ENCODE measurements at places on chromosomes 1 and 21.

GRCh38 chr1:15975358-15975804 lies 520 bp downstream of the ZBTB17 start:
- DNase-seq: peak; percentile 39

DNA sequence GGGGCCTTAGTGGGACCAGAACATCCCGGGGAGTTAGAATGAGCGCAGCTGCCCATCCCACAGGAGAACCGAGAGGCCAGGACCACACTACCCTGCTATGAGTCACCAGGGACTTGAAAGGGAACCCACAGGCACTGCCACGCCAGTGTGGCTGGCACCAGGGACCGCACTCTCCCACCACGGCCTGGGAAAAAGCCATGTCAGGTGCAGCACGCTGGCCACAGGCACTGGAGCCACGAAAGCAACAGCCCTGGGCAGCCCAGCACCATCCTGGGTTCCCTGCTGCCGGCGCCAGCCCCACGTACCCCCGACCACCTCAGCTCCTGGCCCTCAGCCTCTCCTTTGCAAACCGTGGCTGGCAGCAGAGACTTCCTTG lies 14.1 kb upstream of the TMEM240 start:
- DNase-seq: no peak

GRCh38 chr1:74824497-74825107 lies 91.7 kb downstream of the TYW3 start:
- DNase-seq: no peak

GRCh38 chr1:233364695-233365539 lies 37.4 kb downstream of the MAP3K21 start:
- no peak for DNase-seq

DNA sequence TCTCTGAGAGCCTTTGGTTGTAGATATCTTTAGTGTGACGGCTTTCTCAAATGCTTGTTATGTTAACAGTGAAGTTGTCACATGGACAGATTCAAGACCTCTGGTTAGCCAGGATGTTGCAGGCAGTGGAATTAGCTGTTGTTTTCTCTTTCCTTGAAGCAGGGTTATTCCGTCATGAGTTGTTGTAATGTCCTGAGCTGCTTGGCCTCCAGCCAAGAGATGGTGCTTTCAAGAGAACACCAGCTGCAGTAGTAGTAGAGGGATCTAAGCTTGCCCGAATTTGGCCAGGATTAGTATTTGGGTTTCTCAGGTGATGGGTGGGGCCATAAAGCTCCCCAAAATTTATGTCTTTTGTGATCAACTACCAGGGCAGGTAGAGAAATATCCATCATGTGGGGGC lies 13.4 kb downstream of the KCNE1 start:
- no peak for DNase-seq

DNA sequence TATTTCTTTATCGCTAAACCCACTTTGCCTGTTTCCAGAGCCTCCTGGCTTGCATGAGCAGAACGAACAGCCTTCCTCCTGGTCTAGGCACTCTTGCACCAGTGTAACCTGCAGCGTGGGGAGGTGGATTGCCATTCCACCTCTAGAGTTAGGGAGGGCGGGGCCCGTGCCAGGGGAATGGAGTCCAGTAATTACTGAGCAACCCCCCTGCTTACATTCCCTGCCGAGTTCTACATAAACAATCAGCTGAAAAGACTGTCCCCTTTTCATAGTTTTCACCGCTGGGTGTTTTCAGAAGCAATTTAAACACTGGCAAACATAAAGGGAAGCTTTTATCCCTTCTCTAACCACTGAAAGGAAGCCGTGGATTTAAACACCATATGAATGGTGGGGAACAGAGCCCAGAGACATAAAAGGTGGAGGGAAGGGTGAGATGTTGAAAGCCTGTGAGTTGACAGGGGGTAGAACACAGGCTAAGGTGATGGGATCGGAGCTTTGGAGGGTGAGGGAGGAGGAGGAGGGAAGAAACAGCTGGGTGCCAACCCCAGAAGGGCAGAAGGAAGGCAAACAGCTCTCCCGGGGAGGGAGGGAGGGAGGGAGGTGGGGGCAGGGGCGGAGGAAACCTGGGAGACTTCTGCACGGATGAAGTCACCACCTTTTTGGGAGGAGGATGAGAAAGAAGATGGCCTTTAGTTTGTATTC lies 68.0 kb upstream of the WDR26 start:
- no peak for DNase-seq

- no peak for DNase-seq
Observed at GRCh38 chr1:17276568-17276967, 27.7 kb downstream of the PADI3 start.

- DNase-seq: no peak
Observed at GRCh38 chr1:56578963-56579875, at the start of gene PLPP3. Gene PLPP3 (minus strand): TSS chr1:56579563. CDS start chr1:56579016, 547 bp downstream.

DNA sequence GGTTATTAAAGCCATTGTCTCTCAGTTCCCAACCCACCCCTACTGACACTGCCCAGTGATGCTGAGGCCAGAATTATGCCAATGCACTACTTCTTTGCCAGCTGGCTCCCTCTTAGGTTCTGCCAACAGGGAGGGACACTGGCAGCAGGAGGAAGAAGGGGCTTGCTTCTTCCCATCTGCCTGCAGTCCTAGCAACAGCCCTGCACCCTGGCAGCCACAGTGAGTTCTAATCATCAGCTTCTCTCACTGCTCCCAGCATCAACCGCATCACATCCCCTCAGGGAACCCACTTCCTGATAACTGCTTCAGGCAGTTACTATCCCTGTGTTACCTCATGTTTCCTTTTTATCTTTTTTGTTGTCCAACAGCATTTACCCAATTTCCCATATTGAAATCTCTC lies 86.2 kb downstream of the UBR4 start:
- DNase-seq: no peak

DNA sequence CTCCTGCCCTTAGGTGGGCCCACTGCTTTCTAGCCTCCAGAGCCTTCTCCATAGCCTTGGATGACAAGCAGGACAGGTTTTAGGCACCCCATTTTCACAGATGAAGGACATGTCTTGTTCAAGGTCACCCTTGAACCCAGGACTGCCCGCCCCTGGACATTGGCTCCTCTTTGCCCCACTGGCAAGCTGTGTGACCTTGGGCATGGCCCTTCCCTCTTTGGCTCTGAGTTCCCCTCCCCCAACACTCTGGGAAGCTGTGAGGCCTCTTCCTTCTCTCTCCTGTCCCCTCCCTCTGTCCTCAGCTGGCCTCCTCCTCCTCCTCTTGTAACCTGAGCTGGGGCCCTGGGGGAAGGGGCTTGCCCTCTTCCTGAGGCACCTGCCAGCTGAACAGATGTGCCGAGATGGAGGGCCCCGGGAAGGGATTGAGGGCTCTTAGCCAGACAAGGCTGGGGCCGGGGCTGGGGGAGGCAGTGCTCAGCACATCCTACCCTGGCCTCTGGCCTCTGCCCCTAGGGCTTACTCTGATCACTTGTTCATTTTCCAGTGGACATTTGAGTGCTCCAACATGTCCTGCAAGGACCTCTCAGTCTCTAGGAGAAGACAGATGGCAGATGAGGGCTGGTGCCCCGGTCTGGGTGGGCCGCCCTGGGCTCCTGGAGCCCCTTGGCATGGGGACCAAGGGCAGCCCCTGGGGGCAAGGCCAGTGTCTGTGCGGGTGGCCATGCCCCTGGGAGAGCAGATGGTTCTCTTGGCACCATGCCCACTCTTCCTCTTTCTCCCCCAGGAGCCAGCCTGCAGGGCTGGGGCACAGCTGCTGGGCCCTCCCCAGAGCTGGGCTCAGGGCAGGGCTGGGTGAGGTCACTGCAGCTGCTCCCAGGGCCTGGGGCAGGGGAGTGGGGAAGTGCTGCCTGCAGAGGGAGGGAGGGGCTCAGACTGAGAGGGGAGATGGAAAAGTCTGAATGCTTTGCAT lies 10.7 kb downstream of the FOXO6 start:
- DNase-seq: no peak

DNA sequence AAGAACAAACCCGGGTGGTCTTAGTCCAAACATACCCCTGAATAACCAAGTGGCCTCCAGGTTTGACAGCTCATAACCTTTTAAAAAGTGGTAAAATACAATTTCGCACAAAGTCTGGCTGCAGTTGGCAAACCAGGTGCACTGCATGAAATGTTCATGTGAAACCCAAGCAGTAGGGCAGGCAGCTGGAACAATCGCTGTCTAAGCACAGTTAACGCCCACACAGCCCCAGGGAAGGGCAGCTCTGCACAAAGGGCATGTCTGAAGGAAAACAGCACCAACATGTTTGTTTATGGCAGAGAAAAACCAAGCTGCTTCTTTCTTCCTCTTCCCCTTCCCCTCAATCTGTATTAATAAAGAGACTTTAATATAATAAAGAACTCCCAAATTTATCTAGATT lies 49.5 kb downstream of the KIAA1614 start:
- no peak for DNase-seq

- peak; percentile 62 for DNase-seq
Observed at GRCh38 chr21:46184625-46185555, 631 bp upstream of the SPATC1L start.

DNA sequence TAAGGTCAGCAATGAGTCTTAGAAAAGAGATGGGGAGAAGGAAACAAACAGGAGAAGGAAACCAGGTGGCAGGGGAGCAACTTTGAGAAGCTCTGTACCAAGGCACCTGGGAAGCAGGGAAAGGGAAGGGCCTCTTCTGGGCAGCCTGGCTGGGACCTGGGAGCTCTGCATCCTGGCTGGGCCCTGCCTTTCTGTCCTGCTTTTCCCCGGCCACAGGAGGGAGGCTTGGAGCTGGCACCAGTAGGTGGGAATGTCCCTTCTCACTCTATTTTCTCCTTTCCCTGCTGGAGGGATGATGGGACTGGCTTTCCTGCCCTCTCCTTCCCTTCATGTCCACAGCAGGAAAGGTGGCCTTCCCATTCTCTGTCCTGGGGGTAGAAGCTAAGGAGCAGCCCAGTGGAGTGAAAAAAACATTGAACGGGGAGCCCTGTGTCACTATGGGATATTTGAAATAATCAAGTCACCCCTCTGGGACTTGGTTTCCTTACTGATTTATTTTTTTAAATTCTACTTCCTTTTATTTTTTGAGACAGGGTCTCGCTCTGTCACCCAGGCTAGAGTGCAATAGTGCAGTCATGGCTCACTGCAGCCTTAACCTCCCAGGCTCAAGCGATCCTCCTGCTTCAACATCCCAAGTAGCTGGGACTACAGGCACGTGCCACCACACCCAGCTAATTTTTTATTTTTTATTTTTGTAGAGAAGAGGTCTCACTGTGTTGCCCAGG lies 5.1 kb upstream of the NES start:
- DNase-seq: no peak

DNA sequence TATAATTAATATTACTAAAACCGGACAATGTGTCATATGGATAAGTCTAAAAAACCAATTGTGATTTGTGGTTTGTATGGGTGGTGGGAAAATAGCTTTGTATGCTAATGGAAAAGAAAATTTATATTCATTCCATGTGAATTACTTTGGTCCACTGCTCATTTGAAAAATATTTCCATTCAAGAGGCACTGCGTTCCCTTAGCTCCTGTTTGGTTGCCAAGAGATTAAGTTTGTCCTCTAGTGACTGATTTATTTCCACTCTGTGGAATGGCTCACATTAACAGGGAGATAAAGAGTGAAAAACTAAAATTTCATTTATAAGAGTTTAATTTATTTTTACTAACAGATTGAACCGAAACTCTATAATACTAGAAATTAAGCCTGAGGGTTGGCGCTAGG lies 744.1 kb upstream of the CHRM3 start:
- DNase-seq: no peak

DNA sequence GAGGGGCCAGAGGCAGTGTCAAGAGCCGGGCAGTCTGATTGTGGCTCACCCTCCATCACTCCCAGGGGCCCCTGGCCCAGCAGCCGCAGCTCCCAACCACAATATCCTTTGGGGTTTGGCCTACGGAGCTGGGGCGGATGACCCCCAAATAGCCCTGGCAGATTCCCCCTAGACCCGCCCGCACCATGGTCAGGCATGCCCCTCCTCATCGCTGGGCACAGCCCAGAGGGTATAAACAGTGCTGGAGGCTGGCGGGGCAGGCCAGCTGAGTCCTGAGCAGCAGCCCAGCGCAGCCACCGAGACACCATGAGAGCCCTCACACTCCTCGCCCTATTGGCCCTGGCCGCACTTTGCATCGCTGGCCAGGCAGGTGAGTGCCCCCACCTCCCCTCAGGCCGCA lies at the start of gene BGLAP:
TSS of gene BGLAP (plus strand) at position 259 of the 400 bp plus-strand sequence. CDS start at position 307, 48 bp downstream.
- DNase-seq: no peak

DNA sequence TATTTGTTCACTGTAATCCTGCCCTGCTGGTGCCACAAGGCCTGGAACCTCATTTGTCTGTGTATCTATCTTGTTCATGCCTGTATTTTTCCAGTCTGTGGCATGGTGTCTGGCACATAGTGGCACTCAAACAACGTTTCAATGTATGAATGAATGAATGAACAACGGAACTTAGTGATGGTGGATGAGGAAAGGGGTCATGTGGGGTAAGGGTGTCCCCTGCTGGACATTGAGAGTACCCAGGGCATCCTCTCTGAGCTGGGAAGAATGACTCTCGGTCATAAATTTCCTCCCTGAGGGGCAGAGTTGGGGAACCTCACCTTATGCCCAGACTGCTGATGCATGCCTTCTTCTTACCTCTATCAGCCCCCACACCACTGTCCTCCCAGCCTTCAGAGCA lies 18.9 kb upstream of the ZNF683 start:
- DNase-seq: no peak

- no peak for DNase-seq
Observed at GRCh38 chr1:208686592-208686991, 442.4 kb upstream of the PLXNA2 start.

DNA sequence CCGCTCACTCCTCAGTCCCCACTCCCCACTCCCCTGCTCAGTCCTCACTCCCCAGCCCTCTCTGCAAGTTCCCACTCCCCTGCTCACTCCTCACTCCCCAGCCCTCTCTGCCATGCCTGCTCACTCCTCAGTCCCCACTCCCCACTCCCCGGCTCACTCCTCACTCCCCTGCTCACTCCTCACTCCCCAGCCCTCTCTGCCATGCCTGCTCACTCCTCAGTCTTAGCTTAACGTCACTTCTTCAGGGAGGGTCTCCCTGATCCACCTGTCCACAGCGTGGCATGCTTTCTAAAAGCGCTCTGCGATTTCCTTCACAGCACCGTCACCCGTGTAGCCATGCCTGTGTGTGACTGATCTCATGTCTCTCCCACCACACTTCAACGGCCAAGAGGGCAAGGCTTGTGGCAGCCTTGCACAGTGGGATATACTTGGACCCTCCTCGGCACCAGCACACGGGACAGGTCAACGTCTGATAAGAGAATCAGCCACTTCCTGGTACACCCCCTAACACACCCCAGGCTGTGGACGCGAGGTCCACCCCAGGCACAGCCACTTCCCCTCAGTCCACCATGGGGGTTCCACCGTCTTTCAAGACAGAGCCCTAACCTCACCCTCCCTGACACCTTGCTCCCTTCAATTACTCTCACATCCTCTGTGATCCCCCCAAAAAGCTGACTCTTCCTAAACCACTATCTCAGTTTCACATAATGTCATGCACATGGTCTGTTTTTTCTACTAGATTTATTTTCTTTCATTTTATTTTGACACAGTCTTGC lies 14.0 kb downstream of the PRDM15 start:
- no peak for DNase-seq

- DNase-seq: no peak
Observed at GRCh38 chr1:201543871-201544642, 5.1 kb downstream of the NAV1 start.

DNA sequence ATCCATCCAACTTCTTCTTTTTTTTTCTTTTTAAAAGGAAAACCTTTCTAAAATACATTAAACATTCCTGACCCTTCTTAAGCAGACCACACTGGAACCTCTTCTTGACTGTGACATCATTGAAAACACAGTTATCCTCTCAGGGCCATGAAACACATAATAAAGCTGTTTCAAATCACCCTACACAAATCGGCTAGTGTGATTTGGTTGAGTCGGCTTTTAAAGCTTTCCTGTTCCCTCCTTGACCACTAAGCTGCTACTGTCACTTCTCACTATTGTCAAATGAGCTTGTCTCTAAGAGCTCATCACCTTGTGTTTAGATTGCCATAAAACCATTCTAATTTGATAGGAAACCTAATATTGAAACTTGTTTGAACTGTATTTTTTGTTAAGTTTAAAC lies 5.9 kb downstream of the USP24 start:
- no peak for DNase-seq

Measured in activated naive CD4-positive, alpha-beta T cell (primary cell).